ENCODE measurements at places on chromosomes 1 and 21.

- peak; percentile 69 for DNase-seq
Observed at GRCh38 chr1:114094363-114094634, 59.4 kb downstream of the SYT6 start.

DNA sequence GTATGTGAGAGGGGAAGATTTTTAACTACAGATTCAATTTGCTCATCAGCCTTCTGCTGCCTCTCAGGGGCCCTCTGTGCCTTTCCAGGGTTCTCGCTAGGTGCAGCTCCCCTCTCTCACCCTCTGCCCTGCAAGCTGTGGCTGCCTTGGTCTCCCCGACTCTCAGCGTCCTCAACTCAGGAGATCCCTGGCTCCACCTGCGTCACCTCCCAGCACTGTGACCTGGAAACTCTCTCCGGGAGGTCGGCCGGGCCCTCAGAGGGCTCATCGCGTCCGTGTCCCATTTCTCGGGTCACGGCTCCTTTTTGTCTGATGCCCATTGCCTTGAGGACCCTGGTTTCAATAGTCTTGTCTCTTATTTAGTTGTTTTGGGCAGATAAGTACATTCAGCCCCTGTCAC lies 63.5 kb upstream of the ADARB1 start:
- DNase-seq: no peak

DNA sequence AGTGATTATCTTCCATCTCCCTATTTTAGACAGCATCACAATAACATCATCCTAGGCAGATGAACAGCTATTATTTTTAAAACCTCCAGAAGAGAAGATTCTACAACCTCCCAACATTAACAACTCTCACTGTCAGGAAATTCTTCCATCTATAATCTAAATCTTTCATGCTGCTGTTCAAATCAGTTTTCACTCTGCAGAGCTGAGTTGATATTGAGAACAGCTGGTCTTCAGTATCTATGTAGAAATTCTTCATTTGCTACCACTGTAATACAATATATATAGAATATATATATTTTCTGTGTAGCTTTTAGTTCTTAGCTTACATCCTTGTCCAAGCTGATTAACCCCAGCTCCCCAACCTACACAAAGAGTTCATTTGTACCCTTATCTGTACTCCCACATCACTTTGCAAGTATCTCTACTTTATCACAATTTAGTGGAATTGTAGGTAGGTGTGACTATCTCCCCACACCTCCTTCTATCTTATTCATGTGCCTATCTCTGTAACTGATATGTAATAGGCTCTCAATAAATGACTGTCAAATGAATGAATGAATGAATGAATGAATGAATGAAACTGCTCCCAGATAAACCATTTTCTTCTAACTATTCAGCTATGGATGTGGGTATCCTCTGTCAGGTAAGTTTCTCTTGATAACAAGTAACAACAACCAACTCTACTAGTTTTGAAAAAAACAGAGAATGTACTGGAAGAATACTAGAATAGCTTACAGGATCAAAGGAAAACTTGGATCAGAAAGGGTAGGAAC lies 37.4 kb upstream of the PKN2 start:
- DNase-seq: no peak

DNA sequence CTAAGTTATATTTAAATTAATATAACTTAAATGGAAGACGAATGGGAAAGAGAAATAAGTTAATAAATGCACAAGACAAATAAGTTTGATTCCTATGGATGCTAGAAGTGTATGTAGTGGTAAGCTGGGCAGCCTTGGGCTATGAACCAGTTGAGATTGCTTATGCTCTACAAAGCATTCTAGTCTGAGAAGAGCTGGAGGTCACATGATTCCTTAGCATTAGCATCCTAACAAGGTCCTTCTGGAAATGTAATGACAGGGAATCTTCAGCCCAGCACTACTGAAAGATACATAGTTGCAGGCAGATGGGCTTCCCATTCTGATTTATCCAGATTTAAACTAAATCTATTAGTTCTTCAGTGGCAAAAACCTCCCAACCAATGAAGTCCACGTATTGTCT lies 102.3 kb upstream of the ESRRG start:
- DNase-seq: no peak

DNA sequence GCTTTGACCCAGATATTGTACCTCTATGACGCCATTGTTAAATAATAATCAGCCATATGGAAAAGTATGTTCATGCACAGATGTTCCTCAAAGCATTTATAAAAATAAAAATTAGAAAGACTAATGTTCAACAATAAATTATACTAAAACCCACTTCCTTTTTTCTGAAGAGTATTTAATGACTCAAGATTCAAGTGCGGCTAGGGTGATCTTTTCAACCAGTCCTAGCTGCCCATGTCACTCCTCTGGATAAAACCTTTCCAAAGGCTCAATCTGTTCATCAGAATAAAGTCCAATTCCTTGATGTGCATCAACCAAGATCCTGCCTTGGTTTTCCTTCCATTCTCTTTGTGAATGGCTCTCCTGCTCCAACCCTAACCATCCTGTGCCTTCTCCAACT lies 292.0 kb downstream of the VAV3 start:
- no peak for DNase-seq

DNA sequence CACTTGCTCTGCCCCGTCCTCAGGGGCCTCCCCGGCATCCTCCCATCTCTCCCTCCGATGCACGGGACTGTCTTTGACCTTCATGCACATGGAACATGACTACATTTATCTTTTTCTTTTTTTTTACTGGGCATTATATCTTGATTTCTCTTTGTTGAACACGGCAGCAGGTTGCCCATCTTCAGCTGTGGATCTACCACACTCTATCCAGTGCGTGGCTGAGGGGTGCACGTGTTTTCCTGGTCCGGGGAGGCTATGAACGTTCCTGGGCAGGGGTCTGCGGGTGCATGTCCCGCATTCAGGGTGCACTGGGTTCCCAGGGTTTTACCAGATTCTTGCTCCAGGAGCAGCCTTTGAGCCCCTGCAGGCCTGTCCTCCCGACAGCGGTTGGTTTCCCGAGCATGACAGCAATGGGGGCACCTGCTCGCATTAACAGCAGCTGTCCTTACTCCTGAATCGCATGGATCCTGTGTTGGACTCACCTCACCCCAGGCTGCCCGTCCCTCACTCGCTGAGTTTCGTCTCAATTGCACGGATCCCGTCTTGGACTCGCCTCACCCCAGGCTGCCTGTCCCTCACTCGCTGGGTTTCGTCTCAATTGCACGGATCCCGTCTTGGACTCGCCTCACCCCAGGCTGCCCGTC lies 7.4 kb downstream of the POFUT2 start:
- DNase-seq: no peak

- no peak for DNase-seq
Observed at GRCh38 chr1:51652599-51652998, 35.7 kb downstream of the OSBPL9 start.

All from fibroblast of skin of right quadriceps (primary cell).